A549 (cell line): ENCODE measurements at places on chromosomes 13 and 19. TPM values are rescaled to one million over a fixed set of nuclear protein-coding genes. Genes with fewer than 3 reads are reported as not detected.

The IZUMO1 gene
- polyA plus RNA-seq, result not detected in 3 replicates

The NLRP5 gene
- polyA plus RNA-seq, result not detected in 3 replicates

The SMIM44 gene
- polyA plus RNA-seq, result not detected in 3 replicates

The ZNF43 gene
- 8.3 to 9.6 TPM (median 9.3 TPM) in 3 replicates for polyA plus RNA-seq

The WTIP gene
- 18.8 to 21.2 TPM (median 21.2 TPM) in 3 replicates for polyA plus RNA-seq

The ANKLE1 gene
- polyA plus RNA-seq, result 0.74 to 1.2 TPM (median 1.0 TPM) in 3 replicates

The AMER2 gene
- polyA plus RNA-seq, result not detected in 3 replicates

The DAND5 gene
- 0.12 to 0.21 TPM (median 0.14 TPM) in 3 replicates for polyA plus RNA-seq

The CD22 gene
- polyA plus RNA-seq, result 0.05 TPM in 1 of 3 replicates, not detected in the others

GRCh38 chr19:37931881-37932655, 25.1 kb downstream of the SIPA1L3 start:
- peak; percentile 96 for DNase-seq

- DNase-seq, result peak; percentile 60
Observed at GRCh38 chr13:52127783-52128702, 830 bp downstream of the NEK5 start.

- no peak for DNase-seq
Observed at GRCh38 chr13:41452462-41452861, 4.9 kb upstream of the RGCC start.

GRCh38 chr13:34108410-34108809, 290.5 kb downstream of the RFC3 start:
- no peak for DNase-seq

- DNase-seq, result no peak
Observed at GRCh38 chr19:42548552-42548951, 20.3 kb upstream of the CEACAM1 start.

DNA sequence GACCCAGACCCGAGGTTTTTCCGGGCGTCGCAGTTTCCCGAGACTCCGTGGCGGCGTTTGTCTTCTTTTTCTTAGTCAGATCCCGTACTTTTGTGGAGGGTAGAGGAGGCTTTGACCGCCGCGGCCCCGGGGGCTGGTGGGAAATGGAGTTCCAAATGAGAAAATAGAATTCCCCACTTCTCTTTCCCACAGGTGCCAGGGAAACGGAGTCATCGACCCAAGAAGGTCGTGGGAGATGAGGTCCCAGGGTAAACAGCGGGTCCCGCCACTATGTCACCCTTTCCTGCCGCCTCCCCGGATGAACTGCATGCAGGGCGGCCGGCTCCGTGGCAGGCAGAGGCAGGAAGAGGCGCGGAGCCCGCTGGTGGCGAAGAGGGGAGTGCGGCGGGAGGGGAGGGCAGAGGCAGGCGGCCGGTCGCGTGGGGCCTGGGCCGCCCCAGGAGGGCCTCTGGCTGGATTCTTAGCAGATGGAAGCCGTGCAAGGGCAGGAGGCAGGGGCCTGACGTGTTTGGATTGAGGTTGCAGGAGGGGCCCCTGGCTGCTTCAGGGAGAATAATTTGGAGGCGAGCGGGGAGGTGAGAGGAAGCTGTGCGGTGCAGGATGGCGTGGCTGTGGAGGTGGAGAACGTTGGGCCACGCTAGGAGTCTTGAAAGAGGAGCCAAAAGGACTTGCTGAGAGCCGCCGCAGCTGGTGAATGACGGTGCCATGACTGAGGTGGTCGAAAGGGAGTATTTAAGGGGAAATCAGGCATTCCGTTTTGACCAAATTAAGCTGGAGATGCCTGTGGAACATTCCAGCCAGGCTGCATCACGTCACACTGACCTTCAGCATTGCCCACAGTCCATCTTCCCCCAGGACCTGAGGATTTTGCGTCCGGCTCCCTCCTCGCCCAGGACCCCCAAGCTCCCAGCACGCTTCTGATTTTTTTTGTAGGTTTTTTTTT, 11.7 kb downstream of the CYTH2 start:
- no peak for DNase-seq

- DNase-seq, result no peak
Observed at GRCh38 chr13:100139817-100140216, 50.9 kb downstream of the PCCA start.

GRCh38 chr19:41249707-41250423, 14.3 kb upstream of the HNRNPUL1 start:
- peak; percentile 54 for DNase-seq

- no peak for DNase-seq
Observed at GRCh38 chr13:90641884-90642283, 705.6 kb upstream of the MIR17HG start.

DNA sequence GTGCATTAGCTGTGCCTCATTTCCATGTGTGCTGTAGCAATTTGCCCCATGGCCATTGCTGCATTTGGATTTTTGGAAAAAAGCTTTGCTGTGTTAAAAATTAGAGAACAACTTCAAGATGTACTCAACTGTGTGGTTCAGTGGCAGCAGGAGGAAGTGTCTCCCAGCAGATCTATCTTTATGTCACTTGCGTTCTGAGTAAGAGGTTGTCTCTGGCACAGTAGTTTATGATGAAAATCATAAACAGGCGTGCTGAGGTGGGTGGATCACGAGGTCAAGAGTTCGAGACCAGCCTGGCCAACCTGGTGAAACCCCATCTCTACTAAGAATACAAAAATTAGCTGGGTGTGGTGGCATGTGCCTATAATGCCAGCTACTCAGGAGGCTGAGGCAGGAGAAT, 29.0 kb upstream of the RNF17 start:
- DNase-seq, result no peak

GRCh38 chr13:102558029-102558428, 38.8 kb upstream of the TPP2 start:
- DNase-seq, result no peak

GRCh38 chr19:32404213-32404932, 1.2 kb upstream of the DPY19L3 start:
- DNase-seq, result no peak

GRCh38 chr13:84648069-84648640, 765.9 kb upstream of the SLITRK1 start:
- no peak for DNase-seq

DNA sequence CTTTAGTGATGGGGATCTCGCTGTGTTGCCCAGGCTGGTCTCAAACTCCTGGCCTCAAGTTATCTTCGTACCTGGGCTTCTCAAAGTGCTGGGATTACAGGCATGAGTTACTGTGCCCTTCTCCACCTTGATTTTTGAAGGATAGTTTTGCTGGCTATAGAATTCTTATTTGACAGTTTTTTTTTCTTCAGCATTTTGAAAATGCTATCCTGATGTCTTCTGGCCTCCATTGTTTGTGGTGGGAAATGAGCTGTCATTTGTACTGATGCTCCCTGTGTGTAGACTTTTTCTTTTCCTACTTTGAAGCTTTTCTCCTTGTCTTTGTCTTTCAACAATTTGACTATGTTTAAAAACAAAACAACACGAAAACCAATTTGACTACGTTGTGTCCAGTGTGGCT, 54.2 kb downstream of the SIPA1L3 start:
- DNase-seq, result no peak

GRCh38 chr13:27252467-27252866, 1.1 kb downstream of the RPL21 start:
- no peak for DNase-seq

GRCh38 chr13:59946944-59947343, 216.8 kb downstream of the DIAPH3 start:
- DNase-seq, result no peak

DNA sequence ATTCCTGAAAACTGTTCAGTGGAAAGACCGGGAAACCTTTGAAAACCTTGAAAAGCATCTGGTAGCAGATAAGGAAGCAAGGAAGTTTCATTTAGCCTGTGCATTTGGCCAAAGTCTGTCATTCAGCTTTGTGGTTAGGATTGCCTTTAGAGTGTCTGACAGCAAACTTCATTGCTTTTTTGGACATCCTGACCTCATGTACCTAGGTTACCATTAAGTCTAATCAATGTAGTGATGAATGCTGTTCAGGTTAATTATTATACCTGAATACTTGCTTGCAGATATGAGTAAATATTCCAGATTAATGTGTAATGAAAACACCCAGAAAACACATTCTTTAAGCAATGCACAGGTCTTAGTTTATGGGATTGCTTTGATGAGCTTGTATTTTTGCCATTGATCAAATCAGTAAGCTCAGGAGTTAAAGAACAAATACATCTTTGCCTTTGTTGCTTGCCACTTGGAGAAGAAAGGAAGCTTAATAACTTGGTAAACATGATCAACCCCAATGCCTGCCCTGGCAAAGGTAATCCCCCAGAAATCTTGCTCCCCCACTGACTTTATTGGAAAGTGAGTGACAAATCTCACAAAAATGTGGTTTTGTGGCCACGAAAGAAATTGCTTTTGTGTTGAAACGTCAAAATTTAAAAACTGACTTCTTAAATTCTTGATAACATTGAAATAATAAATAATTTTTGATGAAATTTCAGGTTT, 87.4 kb downstream of the SLC15A1 start:
- no peak for DNase-seq

DNA sequence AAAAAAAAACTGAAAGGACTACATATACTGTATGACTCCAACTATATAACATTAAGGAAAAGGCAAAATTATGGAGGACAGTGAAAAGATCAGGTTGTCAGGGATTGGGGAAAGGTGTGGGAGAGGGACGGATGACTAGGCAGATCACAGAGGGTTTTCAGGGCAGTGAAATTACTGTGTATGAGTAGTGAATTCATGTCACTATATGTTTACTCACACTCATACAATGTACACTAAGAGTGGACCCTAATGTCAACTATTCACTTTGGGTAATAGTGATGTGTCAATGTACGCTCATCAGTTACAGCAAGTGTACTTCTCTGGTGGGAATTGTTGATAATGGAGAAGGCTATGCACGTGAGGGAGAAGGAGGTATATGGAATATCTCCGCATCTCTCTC, 144.3 kb downstream of the ITGBL1 start:
- DNase-seq, result no peak

- DNase-seq, result no peak
Observed at GRCh38 chr19:6877766-6878165, 9.6 kb upstream of the ADGRE1 start.

DNA sequence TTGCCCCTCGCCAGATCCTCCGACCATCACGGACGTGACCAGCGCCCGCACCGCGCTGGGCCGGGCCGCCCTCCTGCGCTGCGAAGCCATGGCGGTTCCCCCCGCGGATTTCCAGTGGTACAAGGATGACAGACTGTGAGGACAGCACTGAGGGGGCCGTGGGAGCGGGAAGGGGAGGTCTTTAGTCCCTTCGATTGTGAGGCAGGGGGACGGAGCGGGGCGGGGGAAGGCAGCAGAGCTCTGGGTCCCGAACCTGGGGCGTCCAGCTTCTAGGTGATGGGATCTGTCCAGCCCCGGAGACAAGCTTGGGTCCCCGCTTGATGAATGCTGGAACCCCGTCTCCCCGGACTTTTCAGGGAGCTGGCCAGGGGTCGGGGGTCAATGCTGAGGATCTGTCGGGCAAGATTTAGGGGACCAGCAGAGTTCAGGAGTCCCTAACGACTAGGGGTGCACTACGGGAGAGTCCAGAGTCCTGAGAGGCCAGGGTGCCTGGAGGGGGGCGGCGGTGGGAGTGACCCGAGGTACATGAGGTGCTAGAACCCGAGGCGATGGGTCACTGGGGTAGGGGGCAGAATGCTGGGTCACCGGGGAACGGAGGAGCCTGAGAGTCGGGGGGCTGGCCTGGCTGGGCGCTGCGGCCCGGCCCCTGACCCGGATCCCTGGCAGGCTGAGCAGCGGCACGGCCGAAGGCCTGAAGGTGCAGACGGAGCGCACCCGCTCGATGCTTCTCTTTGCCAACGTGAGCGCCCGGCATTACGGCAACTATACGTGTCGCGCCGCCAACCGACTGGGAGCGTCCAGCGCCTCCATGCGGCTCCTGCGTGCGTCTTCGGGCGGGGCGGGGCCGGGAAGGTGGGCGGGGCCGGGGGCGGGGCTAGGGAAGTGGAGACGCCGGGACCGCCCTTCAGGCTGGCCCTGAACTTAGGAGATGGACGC, 14.6 kb downstream of the VSIG10L start:
- DNase-seq, result peak; percentile 85

DNA sequence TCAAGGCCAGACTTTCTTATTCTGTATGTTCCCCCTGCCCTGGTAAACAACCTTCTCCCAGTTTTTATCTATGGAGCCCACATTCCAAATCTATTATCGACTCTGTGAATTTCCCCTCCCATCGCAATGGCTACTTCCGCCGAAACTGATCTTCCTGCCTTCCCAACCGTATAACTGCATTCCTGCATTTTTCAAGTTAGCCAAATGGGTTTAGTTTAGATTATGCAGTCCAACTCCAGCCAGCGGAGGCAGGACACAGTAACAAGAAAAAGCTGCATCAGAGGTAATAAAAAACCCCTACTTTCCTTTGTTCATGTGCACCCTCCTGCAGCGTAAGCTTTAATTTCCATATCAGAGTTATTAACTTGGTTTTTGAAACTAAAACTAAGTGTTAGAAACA, 112.2 kb upstream of the ZNF91 start:
- no peak for DNase-seq

GRCh38 chr13:40313269-40314200, 352.9 kb downstream of the FOXO1 start:
- no peak for DNase-seq
